ENCODE measurements at places on chromosomes 2 and 18.

GRCh38 chr18:73741946-73742345 lies 405.7 kb downstream of the FBXO15 start:
- DNase-seq = no peak

DNA sequence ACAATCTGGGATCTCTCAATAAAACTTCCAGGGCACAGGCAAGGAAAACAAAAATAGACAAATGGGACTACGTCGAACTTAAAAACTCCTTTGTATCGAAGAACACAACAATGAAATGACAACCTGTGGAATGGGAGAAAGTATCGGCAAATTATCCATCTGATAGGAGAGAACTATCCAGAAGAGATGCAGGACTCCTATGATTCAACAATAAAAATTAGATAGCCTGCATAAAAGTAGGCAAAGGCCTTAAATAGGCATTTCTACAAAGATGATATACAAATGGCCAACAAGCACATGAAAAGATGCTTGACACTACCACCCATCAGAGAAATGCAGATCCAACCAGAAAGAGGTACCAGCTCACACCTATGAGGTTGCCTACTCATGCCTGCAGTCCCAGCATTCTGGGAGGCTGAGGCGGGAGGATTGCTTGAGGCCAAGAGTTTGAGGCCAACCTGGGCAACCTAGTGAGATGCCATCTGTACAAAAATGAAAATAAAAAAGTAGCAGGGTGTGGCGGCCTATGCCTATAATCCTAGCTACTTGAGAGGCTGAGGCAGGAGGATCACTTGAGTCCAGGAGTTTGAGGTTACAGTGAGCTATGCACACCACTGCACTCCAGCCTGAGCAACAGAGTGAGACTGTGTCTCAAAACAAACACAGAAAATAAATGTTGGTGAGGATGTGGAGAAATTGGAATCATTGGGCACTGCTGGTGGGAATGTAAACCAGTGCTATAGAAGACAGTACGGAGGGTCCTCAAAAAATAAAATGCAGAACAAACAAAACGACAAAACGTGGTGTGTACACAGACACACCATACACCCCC lies 21.6 kb downstream of the TWIST2 start:
- no peak for DNase-seq

DNA sequence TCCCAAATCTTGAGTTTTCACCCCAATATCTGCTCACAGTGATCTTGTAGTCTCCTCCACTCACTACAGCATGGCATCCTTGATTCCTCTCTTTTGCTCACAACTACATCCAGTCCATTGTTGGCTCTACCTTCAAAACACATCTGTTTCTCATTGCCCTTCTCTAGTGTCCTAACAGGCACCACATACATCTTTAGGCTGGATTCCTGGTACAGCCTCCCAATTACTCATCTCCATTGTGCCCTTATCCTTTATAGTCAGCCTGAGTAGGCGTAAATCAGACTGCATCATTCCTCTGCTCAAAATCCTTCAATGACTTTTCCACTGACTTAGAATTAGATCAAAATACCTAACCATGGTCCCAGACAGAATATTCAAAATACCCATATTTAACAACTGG lies 10.7 kb upstream of the TAF1B start:
- no peak for DNase-seq

DNA sequence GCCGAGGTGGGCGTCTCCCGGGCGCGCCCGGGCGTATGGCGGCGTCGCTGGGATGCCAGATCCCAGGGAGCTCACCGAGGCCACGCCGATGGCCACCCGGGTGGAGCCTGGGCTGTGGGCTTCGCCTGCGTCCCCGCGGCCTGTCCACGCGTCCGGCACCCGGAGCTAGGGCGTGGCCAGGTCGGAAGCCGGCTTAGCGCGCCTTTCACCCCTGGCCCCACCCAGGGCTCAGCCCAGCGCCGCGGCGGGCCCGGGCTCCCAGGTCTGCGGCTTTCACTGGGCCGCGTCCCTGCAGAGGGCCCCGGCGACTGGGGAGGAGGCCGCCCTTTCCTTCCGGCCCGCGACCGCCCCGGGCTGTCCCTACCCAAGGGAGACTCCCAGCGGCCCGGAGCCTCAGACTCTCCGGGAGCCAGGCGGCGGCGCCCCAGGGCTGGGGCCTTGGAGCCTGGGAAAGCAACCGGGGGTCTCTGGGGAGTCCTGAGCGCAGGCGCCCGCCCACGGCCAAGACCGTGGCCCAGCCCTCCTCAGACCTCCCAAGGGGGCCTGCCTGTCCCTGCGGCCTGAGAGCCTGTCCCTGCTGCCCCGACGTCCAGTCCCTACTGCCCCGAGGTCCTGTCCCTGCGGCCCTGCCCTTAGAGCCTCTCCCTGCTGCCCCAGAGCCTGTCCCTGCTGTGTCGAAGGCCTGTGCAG lies 36.3 kb upstream of the ITM2C start:
- DNase-seq = no peak

GRCh38 chr18:35662293-35663062 lies 80.9 kb downstream of the GALNT1 start:
- no peak for DNase-seq

GRCh38 chr2:201137505-201138400 lies 21.8 kb downstream of the CFLAR start:
- no peak for DNase-seq

- no peak for DNase-seq
These were observed 160.9 kb downstream of the FBXO15 start for GRCh38 chr18:73986711-73987110.

GRCh38 chr2:207819021-207819797 lies 49.5 kb upstream of the FZD5 start:
- peak; percentile 25 for DNase-seq

GRCh38 chr2:237196866-237197618 lies 111.4 kb downstream of the COPS8 start:
- no peak for DNase-seq

DNA sequence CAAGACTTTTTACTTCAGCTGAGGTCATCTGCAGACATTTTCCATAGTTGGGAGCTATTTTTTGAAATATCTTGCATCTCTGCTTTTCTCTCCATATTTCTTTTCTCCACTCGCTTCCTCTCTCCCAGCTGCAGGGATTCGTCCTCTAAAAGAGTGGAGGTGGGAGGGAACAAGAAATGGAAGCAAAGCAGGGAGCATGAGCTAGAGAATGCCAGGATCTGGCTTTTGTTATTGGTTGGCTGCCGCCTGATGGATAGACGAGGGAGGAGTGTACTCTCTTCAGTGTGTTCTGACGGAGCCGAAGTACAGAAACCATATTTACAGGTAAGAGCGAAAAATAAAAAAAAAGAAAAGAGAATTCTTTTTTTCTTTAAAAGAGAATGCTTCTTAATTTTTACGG lies at the start of gene CSRNP3:
CSRNP3 (plus strand) TSS at position 282 of the 400 bp plus-strand sequence. CDS start 125,368 bp downstream, outside the sequence.
- DNase-seq = peak; percentile 72

GRCh38 chr2:14424478-14425390 lies 207.8 kb upstream of the LRATD1 start:
- DNase-seq = no peak

- no peak for DNase-seq
These were observed 10.2 kb upstream of the TFCP2L1 start for GRCh38 chr2:121294881-121295840.

- no peak for DNase-seq
These were observed 246.7 kb downstream of the BABAM2 start for GRCh38 chr2:28137221-28137620.
